ENCODE measurements at places on chromosomes 1 and 21. TPM values are rescaled to one million over a fixed set of nuclear protein-coding genes. Genes with fewer than 3 reads are reported as not detected.

- no peak for DNase-seq
- no peaks in the 10 kb centered on the region for H3K27me3 ChIP-seq
- H3K4me1 ChIP-seq = no peaks in the 10 kb centered on the region
These were observed 199.6 kb downstream of the PDE4B start for GRCh38 chr1:65992165-65992821.

GRCh38 chr1:172163498-172164215 lies 256.8 kb upstream of the C1orf105 start:
- no peak for DNase-seq
- H3K27me3 ChIP-seq = no peaks in the 10 kb centered on the region
- no peak overlapping the region for H3K27ac ChIP-seq
- H3K4me1 ChIP-seq = no peaks in the 10 kb centered on the region

- no peaks in the 10 kb centered on the region for H3K4me1 ChIP-seq
- no peaks in the 10 kb centered on the region for H3K36me3 ChIP-seq
- H3K4me3 ChIP-seq = no peak overlapping the region
- H3K27ac ChIP-seq = no peak overlapping the region
These were observed 427.8 kb upstream of the ZP4 start for GRCh38 chr1:238318294-238319110.

DNA sequence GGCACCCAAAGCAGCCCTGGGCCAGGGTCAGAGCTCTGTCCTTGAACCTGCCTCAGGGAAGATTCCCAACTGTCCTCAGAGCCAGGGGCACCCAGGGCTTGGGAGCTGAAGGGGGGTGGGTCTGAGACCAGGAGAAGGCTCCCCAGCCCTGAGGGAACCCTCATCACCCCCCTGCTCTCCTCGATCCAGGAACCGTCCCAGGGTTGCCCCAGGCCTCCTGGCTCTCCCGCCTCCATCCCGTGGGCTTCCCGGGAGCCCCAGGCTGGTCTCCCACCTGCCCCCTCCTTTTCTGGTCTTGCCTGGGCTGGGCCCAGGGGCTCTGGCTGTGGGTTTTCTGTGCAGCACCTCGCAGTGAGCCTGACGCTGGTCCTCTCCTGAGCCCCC lies 6.7 kb upstream of the SAMD11 start:
- no peak overlapping the region for H3K27ac ChIP-seq
- no peak overlapping the region for H3K4me3 ChIP-seq
- peaks cover 10% of the 10 kb centered on the region for H3K4me1 ChIP-seq
- DNase-seq = no peak
- peaks cover 94% of the 10 kb centered on the region for H3K27me3 ChIP-seq
- no peaks in the 10 kb centered on the region for H3K36me3 ChIP-seq

- no peaks in the 10 kb centered on the region for H3K36me3 ChIP-seq
- H3K27ac ChIP-seq = no peak overlapping the region
- DNase-seq = no peak
- no peaks in the 10 kb centered on the region for H3K4me1 ChIP-seq
- no peak overlapping the region for H3K4me3 ChIP-seq
These were observed 301.0 kb downstream of the RWDD3 start for GRCh38 chr1:95534985-95535384.

DNA sequence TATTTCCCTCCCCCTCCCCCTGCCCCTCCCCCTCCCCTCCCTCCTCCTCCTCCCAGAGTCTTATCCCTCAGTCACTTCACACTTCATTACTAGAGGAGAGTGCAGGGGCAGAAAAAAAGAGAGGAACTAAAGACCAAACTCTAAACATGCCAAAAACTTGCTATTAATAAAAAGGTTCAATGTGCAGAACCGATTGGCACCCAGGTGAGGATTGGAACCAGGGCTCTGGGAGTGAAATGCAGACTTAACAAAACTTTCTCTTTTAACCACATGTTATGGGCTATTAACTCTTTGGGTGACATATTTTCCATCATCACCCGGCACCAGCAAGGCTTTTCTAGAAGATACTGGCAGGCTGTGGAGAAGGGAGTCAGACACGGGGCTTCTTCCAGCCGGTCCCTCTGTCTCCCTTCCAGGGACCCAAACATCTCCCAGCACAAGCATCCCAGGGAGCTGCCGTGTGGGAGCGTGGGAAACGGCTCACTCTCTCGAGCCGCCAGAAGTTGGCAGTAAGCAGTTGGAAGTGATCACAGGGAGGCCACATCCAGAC lies 13.6 kb downstream of the NID1 start:
- H3K4me1 ChIP-seq = no peaks in the 10 kb centered on the region
- H3K4me3 ChIP-seq = no peak overlapping the region
- no peaks in the 10 kb centered on the region for H3K36me3 ChIP-seq
- no peak for DNase-seq
- H3K27ac ChIP-seq = no peak overlapping the region

- no peaks in the 10 kb centered on the region for H3K4me1 ChIP-seq
- H3K36me3 ChIP-seq = no peaks in the 10 kb centered on the region
- H3K27me3 ChIP-seq = no peaks in the 10 kb centered on the region
- DNase-seq = no peak
- H3K4me3 ChIP-seq = no peak overlapping the region
- H3K27ac ChIP-seq = no peak overlapping the region
These were observed 42.2 kb downstream of the TENT5C start for GRCh38 chr1:117648015-117648414.

DNA sequence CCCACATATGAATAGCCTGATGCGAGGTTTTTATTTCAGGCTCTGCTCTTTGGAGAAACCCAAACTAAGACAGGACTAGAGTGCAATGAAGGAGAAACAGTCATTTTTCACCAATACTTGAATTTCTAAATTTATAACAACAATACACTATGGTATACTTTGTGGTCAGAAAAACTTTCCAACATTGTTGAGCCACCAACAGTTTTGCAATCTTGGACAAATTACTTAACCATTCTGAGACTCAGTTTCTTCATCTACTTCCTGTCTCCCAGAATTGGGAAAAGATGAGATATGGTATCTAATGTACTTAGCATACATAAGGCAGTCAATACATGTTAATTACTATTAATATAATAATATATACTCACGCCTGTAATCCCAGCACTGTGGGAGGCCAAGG lies 519.8 kb upstream of the PLXNA2 start:
- no peaks in the 10 kb centered on the region for H3K4me1 ChIP-seq
- DNase-seq = no peak
- H3K27ac ChIP-seq = no peak overlapping the region
- H3K4me3 ChIP-seq = no peak overlapping the region
- H3K36me3 ChIP-seq = no peaks in the 10 kb centered on the region

DNA sequence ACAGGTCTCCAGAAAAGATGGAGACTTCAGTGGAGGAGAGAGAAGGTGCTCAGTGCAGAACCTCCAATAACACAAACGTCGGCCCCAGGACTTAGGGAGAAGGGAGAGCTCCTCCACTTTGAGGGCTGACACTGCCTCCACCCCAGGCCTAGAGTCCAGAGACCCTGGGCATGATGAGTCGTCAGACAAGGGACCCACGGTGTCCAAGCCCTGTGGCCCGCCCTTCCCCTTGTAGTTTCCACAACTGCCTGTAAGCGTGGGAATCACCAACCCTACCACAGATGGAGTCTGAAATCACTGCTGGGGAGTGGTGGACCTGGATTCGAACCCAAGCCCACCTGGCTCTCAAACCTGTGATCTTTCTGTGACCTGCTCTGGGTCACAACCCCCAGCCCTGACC lies 281.1 kb downstream of the NPHP4 start:
- no peaks in the 10 kb centered on the region for H3K36me3 ChIP-seq
- H3K4me3 ChIP-seq = no peak overlapping the region
- H3K4me1 ChIP-seq = peaks cover 5% of the 10 kb centered on the region
- no peak overlapping the region for H3K27ac ChIP-seq
- no peaks in the 10 kb centered on the region for H3K27me3 ChIP-seq
- no peak for DNase-seq

The NTMT2 gene
- total RNA-seq = 0.67 TPM

DNA sequence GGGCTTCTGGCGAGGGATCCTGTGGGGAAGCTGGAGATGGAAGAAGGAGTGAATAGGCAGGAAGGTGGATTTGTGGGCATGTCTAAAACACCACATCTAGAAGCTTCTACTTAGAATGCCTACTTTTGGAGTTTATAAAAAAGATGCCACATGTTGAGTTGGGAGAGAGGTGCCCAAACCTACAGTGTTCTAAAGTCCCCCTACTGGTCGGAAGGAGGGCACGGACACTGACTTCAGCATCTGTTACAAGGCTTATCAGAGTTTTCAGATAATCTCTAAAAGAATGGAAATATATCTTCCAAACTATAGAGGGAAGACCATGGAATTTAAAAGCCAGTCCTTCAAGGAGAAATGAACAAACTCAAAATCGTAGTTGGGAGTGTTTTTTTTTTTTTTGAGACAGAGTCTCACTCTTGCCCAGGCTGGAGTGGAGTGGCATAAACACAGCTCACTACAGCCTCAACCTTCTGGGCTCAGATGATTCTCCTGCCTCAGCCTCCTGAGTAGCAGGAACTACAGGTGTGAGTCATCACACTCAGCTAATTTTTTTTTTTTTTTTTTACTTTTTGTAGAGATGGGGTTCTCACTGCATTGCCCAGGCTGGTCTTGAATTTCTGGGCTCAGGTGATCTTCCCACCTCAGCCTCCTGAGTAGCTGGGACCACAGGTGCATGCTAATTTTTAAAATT lies 14.8 kb downstream of the IBA57 start:
- no peak overlapping the region for H3K4me3 ChIP-seq
- no peaks in the 10 kb centered on the region for H3K4me1 ChIP-seq
- H3K27ac ChIP-seq = no peak overlapping the region
- no peak for DNase-seq
- no peaks in the 10 kb centered on the region for H3K36me3 ChIP-seq

DNA sequence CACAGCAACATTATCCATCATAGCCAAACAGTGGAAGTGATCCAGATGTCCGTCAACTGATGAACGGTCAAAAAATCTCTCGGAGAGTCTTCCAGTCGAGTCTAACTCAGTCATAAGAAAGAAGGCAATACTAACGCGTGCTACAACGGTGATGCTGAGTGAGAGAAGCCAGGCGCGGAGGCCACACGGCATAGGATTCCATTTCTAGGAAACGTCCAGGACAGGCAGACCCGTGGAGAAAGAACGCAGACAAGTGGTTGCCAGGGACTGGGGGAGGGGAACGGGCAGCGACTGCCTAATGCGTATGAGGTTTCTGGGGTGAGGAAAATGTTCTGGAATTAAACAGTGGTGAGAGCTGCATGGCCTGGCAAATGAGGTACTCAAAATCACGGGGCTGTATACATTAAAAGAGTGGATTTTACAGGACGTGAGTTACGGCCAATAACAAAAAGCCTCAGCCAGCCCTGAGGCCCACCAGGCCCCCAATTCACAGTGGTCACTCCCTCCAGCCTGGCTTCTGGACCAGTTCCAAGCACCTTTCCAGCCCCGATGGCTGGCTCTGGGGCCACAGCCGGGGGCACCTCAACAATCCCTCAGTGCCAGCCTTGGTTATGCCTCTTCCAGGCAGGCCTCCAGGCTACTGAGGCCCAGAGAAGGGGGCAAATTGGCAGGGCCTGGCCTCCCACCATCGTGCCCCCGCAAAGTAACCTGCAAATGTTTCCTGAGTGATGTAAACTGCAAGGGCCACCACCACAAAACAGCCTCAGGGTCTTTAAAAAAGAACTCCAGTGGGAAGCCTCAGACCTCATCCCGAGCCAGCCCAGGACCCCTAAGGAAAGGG lies 3.4 kb downstream of the WNT9A start:
- H3K27ac ChIP-seq = no peak overlapping the region
- H3K27me3 ChIP-seq = peaks cover 11% of the 10 kb centered on the region
- DNase-seq = no peak
- H3K4me1 ChIP-seq = peaks cover 19% of the 10 kb centered on the region

DNA sequence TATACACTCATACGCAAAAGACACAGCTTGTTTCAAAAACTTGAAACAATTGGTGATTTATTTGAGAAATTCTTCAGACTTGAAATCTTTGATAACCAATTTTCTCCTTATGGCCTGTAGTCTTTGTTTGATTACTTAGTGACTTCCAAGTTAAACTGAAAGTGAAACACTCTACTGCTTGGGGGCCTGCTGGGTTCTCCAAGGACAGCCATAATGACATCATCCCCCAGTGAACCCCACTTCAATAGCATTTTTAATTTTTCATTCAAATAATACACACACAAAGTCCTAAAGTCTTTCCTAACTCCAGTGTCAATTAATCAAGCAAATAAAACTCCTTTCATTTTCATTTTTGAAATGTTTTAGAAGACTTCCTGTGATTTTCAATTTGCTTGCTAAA lies 59.2 kb downstream of the KRTAP19-8 start:
- H3K36me3 ChIP-seq = no peaks in the 10 kb centered on the region
- H3K27ac ChIP-seq = no peak overlapping the region
- no peak for DNase-seq
- H3K27me3 ChIP-seq = no peaks in the 10 kb centered on the region
- no peaks in the 10 kb centered on the region for H3K4me1 ChIP-seq

GRCh38 chr1:66313429-66313828 lies 220.5 kb upstream of the SGIP1 start:
- H3K27me3 ChIP-seq = no peaks in the 10 kb centered on the region
- no peak overlapping the region for H3K4me3 ChIP-seq
- no peak for DNase-seq
- no peak overlapping the region for H3K27ac ChIP-seq

GRCh38 chr1:71921935-71922559 lies 360.3 kb downstream of the NEGR1 start:
- no peak overlapping the region for H3K27ac ChIP-seq
- H3K27me3 ChIP-seq = no peaks in the 10 kb centered on the region
- no peak overlapping the region for H3K4me3 ChIP-seq
- DNase-seq = no peak
- no peaks in the 10 kb centered on the region for H3K4me1 ChIP-seq
- H3K36me3 ChIP-seq = no peaks in the 10 kb centered on the region

The TFF3 gene
- total RNA-seq = 1.7 TPM

The HES2 gene
- 0.36 TPM for total RNA-seq

The TNFRSF4 gene
- not detected for total RNA-seq

The RGL1 gene
- 2.4 TPM for total RNA-seq

- no peak overlapping the region for H3K27ac ChIP-seq
- H3K36me3 ChIP-seq = no peaks in the 10 kb centered on the region
- no peak for DNase-seq
These were observed 20.1 kb upstream of the S100A10 start for GRCh38 chr1:152013664-152014237.

DNA sequence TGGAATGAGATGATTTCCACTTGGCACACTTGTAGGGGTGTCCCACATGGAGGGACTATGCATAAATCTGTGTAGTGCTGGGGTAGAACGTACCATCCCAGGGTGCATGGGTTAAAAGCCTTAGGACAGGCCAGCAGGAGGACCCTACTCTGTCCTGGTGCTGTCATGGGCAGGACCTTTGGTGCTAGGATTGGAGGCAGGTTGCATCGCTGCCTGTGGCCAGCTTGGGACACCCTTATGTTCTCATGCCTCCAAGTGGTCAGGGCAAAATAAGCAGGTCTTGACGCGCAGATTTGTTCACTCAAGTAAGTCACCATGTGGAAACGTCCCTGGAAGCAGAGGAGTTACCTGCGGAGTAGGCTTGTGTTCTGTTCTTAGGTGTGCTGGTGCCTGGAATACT lies 49.5 kb upstream of the RAB3GAP2 start:
- DNase-seq = no peak
- H3K36me3 ChIP-seq = no peaks in the 10 kb centered on the region
- H3K4me3 ChIP-seq = no peak overlapping the region
- no peak overlapping the region for H3K27ac ChIP-seq
- no peaks in the 10 kb centered on the region for H3K27me3 ChIP-seq

The METTL18 gene
- 6.0 TPM for total RNA-seq
